ENCODE measurements at places on chromosomes 7 and 10. TPM values are rescaled to one million over a fixed set of nuclear protein-coding genes. Genes with fewer than 3 reads are reported as not detected.

DNA sequence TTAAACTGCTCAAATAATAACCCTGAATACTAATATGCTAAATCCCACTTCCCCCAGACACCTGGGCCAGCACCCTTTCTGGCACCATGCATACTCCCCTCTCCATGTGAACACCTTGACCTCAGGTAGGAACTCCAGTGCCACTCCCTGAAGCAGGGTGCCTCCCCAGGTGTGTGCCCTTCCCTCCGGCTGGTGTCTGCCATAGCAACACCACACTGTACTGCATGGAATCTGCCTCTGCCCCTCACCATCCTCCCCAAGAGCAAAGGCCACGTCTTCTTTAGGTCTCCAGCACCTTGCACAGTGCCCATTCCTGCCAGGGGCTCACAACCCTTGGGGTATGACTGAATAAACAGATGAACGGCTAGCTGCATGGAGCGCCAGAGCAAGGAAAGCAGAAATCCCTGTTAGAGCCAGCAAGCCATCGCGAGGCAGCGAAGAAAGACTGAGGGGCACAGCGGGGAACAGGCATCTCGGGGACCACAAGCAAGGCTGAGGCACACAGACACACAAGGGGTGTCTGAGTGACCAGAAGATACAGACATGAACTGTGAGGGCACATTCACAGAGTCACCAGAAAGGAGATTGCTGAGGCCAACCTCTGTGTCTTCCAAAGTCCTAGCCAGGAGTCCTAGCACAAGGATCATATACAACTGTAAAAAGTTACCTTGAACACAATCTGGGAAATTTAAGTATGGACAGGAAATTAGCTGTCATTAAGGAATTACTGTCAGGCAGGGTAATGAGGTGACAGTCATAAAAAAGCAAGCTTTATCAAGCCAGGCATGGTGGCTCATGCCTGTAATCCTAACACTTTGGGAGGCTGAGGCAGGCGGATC, 25.7 kb downstream of the COBL start:
- H3K27me3 ChIP-seq, result no peaks in the 10 kb centered on the region
- H3K4me3 ChIP-seq, result no peak overlapping the region
- no peaks in the 10 kb centered on the region for H3K36me3 ChIP-seq
- no peaks in the 10 kb centered on the region for H3K4me1 ChIP-seq

DNA sequence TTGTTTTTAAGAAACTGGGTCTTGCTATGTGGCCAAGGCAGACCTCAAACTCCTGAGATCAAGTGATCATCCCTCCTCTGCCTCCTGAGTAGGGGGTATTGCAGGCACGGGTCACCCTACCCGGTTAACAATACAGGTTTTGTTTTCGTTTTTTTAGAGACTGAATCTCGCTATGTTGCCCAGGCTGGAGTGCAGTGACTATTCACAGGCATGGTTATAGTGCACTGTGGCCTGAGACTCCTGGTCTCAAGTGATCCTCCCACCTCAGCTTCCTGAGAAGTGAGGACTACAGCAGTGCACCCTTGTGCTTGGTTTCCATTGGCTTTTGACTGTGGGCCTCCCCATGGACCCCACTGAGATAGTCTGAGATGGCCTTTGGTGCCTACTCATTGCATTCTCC, 3.8 kb upstream of the TRIM24 start:
- no peaks in the 10 kb centered on the region for H3K27me3 ChIP-seq
- peaks cover 8% of the 10 kb centered on the region for H3K4me1 ChIP-seq
- no peak for DNase-seq
- no peak overlapping the region for H3K4me3 ChIP-seq

The GRM3 gene
- total RNA-seq, result not detected

GRCh38 chr10:23530079-23530478, 91.2 kb downstream of the OTUD1 start:
- H3K27ac ChIP-seq, result no peak overlapping the region
- H3K4me3 ChIP-seq, result no peak overlapping the region
- no peaks in the 10 kb centered on the region for H3K4me1 ChIP-seq
- no peaks in the 10 kb centered on the region for H3K36me3 ChIP-seq

GRCh38 chr10:125967533-125967932, 71.2 kb downstream of the FANK1 start:
- H3K27ac ChIP-seq, result no peak overlapping the region
- no peaks in the 10 kb centered on the region for H3K4me1 ChIP-seq
- no peak for DNase-seq
- H3K36me3 ChIP-seq, result no peaks in the 10 kb centered on the region
- no peak overlapping the region for H3K4me3 ChIP-seq

The H2BK1 gene
- not detected for total RNA-seq

- DNase-seq, result no peak
- no peaks in the 10 kb centered on the region for H3K4me1 ChIP-seq
- H3K27me3 ChIP-seq, result no peaks in the 10 kb centered on the region
- H3K27ac ChIP-seq, result no peak overlapping the region
- no peaks in the 10 kb centered on the region for H3K36me3 ChIP-seq
- no peak overlapping the region for H3K4me3 ChIP-seq
Observed at GRCh38 chr7:20269726-20270125, 52.5 kb upstream of the MACC1 start.

- no peak overlapping the region for H3K27ac ChIP-seq
- H3K4me1 ChIP-seq, result no peaks in the 10 kb centered on the region
- no peak overlapping the region for H3K4me3 ChIP-seq
- no peaks in the 10 kb centered on the region for H3K27me3 ChIP-seq
Observed at GRCh38 chr7:148182264-148182663, 408.3 kb upstream of the C7orf33 start.

The BTBD16 gene
- total RNA-seq, result not detected

The UCMA gene
- total RNA-seq, result not detected
